ENCODE measurements at places on chromosomes 5 and 9.

GRCh38 chr5:83731638-83732037 lies 11.0 kb upstream of the HAPLN1 start:
- no peak for DNase-seq

DNA sequence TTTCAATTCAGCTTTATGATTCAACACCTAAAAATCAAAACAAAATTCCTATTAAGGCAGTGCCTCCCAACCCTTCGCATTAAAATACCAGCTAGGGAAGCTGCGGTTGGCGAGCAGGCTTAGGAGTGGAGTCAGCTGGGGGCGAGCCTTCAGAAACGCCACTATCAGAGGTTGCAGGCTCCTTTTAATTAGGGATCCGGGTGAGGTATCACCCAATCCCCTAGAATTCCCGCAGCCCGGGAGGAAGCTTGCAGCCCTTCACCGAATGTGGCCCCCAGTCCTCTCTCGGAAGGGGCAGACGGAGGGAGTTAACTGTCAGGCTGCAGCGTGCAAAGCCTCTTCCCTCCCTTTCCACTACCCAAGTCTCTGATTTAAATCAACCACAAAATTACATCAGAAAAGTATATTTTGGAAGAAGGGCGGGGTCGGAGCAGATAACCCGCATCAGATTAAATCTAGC lies 1.7 kb downstream of the STC2 start:
- DNase-seq = no peak

- no peak for DNase-seq
These were observed 158.6 kb downstream of the PAPPA start for GRCh38 chr9:116312221-116312620.

- DNase-seq = no peak
These were observed 26.7 kb downstream of the EBF1 start for GRCh38 chr5:159073026-159073425.

DNA sequence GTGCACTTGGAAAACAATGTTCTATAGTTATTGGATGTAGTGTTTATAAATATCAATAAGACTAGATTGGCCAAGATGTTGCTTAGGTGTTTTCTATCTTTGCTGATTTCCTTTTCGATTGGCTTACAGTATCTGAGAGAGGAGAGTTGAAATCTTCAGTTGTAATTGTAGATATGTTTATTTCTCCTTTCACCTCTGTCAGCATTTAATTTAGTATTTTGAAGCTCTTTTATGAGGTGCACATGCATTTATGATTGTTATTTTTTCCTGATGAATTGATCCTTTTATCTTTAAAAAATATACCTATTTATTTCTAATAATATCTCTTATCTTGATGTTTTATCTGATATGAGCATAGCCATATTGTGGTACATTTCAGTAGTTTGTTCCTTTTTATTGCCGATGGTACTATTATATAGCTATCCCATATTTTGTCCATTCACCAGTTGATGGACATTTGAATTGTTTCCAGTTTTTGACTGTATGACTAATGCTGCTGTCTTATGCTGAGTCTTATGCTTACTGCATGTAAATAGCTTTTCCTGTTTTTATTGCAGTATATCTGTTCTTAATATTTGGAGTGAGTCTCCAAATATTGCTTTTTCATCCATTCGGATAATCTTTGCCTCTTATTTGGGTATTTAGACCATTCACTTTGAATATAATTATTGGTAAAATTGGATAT lies 34.7 kb downstream of the ERCC6L2 start:
- DNase-seq = no peak

DNA sequence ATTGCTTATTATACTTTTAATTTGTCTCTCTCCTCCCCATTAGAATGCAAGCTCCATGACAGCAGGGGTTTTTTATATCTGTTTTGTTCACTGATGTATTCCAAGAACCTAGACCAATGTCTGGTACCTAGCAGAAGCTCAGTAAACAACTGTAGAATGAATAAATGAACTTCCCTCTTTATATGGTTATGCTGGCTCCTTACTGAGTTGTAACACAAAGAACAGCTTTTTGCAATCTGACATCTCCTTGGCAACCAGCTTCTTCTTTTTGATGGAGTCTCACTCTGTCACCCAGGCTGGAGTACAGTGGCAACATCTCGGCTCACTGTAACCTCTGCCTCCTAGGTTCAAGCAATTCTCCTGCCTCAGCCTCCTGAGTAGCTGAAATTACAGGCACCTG lies 13.6 kb downstream of the TRMO start:
- DNase-seq = no peak

DNA sequence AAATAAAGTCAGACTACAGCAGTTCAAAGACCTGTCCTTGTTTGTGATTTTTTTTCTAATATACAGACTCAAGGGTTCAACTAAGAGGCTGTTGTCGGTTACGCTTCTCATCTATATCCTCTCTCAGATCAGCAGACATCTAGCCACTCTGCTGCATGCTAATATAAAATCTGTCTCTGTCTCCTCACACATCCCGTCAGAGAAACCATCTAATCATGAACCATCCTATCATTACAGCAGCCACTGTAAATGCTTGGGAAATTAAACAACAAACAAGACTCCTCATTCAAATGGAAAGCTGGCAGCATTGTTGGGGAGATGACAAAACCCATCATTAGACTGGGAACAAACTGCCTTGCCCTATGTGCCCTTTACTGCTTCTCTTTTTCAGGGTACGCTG lies 94.8 kb downstream of the SEMA5A start:
- DNase-seq = no peak

DNA sequence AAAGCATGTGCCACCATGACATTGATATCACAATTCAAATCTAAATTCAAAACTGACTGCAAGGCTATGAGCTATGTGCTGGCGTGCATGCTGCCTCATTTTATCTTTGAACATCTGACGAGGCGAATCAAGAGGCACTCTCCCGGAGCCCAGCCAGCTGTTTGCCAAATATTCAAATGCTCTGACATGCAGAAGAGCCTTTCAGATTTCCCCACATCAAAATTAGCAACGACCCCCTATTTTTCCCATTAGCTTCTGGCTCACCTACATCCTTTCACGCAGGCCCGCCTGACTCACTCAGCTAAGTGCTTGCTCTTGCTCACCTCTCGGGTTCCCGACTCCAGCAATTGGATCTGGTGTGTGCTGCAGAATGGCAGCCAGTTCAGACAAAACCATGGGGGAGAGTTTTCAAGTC lies 159.0 kb downstream of the NR2F1-AS1 start:
- no peak for DNase-seq

DNA sequence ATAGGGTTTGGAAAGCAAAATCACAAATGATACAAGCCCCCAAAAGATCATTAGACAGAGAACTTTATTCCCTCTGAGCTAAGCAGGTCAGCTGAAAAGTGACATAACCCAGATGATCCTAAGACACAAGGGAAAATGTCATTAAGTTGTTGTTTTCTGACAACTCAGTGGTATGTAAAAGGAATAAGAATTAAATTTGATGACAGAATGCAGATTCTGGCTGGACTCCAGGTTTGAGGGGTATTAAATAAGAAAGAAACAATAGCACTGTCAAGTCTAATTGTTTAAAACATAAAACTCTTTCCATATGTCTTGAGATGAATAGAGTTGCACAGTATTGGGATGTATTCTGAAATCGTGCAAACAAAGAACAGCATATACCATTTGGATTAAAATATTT lies 429.9 kb downstream of the CAAP1 start:
- no peak for DNase-seq
